NCI-H1105 treated with DMSO at 0.1 percent for 48 hours (cell line): ENCODE measurements at places on chromosomes 7 and 10.

DNA sequence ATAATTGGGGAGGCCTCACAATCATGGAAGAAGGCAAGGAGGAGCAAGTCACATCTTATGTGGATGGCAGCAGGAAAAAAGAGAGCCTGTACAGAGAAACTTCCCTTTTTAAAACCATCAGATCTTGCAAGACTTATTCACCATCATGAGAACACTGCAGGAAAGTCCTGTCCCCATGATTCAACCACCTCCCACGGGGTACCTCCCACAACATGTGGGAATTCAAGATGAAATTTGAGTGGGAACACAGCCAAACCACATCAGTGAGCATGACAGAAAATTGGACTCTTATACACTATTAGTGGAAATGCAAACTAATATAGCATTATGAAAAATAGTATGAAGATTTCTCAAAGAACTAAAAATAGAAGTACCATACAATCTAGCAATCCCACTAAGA, 271.2 kb downstream of the MAGI2 start:
- DNase-seq, result no peak

DNA sequence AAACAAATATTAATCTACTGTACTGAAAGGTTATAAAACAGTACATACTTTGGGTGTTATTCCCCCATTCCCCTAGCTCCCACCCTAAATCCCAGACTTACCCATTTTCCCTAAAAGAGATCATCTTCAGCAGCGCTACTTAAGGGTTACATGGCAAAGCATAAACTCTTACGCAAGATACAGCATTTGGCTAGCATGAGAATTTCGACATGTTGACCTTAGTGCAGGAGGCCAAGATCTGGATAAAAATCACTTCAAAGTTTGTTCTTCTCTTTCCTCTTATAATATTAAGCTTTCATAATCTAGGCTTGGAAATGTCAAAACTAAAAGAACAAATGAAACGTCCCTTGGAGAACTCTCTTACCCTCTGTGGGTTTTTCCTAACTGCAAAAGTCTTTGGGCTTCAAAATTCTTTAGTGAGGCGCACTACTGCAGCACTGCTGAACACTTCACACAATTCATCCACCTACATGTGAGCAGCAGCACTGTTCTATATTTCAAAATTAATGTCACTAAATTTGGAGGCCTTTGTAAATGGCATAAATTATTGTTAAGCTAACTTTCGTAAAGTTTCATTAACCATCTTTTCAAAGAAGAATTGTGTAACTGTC, 59.5 kb upstream of the PDLIM1 start:
- DNase-seq, result no peak

DNA sequence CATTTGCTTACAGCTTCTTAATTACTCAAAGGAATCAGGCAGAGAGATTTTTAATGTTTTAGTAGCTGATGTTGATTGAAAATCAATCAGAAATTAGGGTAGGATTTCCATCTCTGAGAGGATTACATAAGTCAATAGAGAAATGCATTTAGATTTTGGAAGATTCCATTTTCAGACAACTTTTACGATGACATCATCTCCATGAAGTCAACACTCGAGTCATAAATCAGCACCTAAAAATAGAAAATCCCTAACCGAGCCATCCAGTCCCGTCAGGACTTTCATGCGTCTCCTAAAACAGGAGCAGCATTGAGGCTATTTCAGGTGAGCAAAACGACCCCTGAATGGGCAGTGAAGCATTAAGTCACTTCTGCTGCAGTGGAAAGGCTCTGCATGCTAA, 279.7 kb upstream of the RNF32 start:
- DNase-seq, result no peak

GRCh38 chr7:74454021-74454924, 567 bp downstream of the GTF2IRD1 start:
- DNase-seq, result no peak

DNA sequence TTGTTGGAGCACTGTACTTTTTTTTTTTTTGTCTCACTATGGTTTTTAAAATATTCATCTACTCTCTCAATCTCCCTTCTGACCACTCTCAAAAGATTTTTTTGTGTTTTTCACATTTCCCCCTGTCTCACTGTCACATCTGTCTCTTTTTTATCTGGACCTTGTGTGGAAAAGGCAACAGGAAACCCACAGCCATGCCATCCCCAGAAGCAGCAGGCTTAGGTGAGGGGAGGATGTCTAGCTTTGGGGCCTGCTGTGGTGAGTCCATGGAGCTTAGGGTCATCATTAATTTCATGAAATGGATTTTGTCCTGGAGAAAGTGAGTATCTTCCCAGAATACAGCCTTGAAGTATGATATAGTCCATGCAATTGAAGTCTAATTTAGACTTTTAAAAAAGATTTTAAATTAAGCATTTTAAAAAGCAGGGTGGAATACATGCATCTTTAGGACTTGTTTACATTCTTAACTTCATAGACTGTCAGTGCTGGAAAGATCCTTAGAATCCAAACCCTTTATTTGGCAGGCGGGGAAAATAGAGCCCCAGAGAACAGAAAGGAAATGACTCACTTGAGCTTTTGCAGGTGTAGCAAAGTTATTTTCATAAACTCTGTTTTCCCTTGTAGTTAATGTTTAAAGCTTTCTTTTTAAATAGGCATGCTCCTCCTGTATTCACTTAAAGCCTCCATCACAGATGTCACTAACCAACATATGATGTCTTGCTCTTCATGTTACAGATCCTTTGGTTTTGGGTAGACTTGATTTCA, 25.1 kb downstream of the MINDY4 start:
- no peak for DNase-seq

- no peak for DNase-seq
These were observed 48.9 kb downstream of the PYROXD2 start for GRCh38 chr10:98366062-98366530.

- DNase-seq, result no peak
These were observed 295.9 kb upstream of the ZNF32 start for GRCh38 chr10:43944381-43945093.

DNA sequence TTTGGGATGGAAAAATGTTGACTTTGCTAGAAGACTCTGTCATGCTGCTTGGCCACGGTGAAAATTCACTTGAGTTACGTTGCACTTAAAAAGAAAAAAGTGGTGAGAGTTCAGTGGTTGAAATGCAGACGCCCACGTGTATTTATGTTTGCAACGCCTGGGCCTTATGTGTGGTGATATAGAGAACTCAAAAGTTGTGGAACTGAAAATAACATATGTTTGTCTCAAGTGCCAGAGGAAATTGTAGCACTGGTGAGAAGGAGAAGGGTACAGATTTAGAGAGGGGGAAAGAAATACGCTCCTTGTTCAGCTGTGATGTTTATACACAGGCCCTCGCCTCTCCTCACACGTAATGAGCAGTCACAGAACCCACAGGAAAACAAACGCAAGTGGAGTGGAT, 73.6 kb downstream of the EMX2 start:
- no peak for DNase-seq

GRCh38 chr7:93374345-93374940, 142.3 kb downstream of the VPS50 start:
- peak; percentile 64 for DNase-seq

GRCh38 chr10:66167816-66168215, 758.0 kb upstream of the LRRTM3 start:
- DNase-seq, result no peak

DNA sequence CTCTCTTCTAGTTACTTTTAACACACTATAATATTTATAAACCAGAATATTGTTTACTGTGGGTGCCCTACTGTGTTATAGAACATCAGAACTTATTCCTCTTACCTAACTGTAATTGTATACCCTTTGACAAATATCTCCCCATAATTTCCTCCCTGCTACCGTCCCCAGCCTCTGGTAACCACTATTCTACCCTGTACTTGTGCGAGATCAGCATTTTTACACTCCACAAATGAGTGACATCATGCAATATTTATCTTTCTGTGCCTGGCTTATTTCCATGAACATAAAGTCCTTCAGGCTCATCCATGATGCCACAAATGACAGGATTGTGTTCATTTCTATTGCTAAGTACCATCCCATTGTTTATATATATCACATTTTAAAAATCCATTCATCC, 139.8 kb upstream of the RSU1 start:
- no peak for DNase-seq

- DNase-seq, result no peak
These were observed 4.3 kb upstream of the CXCL12 start for GRCh38 chr10:44389150-44389549.

- DNase-seq, result no peak
These were observed 14.8 kb upstream of the PRKAR1B start for GRCh38 chr7:741850-742249.

GRCh38 chr10:84543948-84544347, 215.6 kb downstream of the CCSER2 start:
- DNase-seq, result no peak

- DNase-seq, result peak; percentile 27
These were observed 881 bp downstream of the C10orf67 start for GRCh38 chr10:23343591-23344240.

- DNase-seq, result peak; percentile 28
These were observed 103.8 kb upstream of the PPIF start for GRCh38 chr10:79243181-79244067.

DNA sequence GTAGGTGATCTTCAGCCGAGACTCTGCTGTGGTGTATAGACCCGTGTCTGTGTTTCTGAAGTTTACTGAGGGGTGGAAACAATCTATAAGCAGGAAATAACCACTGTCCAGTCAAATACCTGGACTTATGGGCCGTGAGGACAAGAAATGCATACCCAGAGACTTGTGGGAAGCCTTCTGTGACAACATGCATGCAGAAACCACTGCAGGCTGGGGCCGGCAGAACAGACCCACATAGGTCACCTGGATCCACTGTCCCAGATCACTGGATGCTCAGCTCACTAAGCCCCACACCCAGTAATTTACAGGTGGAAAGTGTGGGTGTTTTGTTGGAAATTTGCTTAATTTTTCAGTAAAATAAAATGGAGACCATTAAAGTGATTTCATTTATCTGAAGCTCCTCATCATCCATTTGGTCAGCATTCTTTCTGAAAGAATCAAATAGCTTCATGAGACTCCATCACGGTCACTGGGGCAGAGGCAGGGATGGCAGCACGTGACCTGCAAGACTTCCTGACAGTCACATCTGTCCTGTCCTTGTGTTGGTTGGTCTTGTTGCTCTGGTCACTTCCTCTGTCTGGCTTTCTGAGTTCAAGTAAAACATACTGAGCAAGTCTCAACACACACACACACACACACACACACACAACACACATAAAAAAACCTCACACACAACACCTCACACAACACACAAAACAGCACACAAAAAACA, 108.3 kb downstream of the TNS3 start:
- no peak for DNase-seq

- DNase-seq, result no peak
These were observed 264.3 kb downstream of the ZEB1 start for GRCh38 chr10:31583293-31583692.

GRCh38 chr7:154503962-154504550, 451.9 kb downstream of the DPP6 start:
- DNase-seq, result peak; percentile 82

DNA sequence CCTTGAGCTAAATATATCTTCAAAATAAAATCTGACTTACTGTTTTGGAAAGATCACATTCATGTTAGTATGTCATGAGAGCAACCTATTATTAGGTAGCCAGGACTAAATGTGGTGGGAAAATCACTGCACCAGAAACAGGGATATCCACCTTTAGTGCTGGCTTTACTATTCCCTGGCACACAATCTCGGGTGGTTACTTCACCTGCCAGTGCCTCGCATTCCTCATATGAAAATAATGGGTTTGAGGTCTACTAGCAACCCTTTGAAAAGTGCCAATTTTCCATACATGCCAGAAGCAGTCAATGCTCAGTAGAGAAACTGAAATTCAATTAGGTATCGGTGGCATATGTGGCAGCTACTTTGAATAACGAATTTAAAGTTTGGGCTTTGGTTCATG, 36.8 kb downstream of the PTN start:
- DNase-seq, result no peak

GRCh38 chr10:77692782-77693181, 55.2 kb upstream of the KCNMA1 start:
- no peak for DNase-seq

DNA sequence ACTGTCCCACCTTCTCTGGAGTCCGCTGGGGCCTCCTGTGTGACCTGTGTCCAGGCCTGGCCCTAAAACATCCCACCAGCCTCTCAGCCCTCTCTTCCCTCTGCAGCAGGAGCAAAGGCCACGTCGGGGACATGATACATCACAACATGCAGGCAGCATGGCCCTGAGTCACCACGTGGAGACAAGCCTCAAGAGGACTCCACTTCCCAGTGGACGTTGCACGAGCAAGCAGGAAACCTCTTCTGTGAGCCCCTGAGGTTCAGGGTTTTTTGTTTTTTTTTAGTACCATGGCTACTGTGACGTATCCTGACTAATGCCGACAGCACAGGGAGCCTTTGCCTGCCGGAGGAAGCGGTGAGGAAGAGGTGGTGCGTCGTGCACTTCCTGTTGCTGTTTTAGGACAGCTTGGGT, 165.9 kb downstream of the DNAJB6 start:
- no peak for DNase-seq

DNA sequence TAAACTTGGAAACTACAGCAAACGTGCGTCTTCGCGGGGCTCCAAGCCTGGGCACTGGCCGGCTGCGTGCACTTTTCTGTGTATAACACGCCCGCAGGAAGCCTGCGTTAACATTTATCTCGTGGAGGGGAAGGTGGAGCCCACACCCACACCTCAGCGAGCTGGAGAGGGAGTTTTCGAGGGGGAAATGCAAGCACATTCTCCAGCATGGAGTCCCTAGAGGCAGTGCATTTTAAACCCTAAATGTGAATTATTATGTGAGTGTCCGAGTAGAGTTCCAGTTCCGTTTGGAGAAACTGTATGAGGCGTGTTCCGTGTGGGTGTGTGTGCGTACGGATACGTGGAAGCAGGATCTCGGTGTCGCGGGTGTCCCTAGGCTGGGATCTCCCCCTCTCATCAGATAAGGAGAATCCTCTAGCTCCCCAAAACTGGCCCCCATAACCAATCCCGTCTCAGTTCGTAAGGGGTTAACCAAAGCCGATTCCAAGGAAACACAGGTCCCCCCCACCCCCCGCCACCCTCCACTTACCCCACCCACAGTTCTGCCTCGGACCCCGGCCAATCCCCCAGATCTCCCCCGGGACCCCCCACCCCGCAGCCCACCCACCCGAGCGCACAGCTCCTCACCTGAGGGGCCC, 403 bp downstream of the CDK6 start:
- DNase-seq, result no peak

- DNase-seq, result no peak
These were observed 573.4 kb upstream of the IGFBP3 start for GRCh38 chr7:46494441-46494840.

- no peak for DNase-seq
These were observed 8.9 kb downstream of the LCOR start for GRCh38 chr10:96840841-96841518.

- no peak for DNase-seq
These were observed 53.8 kb downstream of the INPP5A start for GRCh38 chr10:132591166-132591971.

GRCh38 chr7:30159698-30160143, 24.9 kb downstream of the MTURN start:
- DNase-seq, result peak; percentile 18

GRCh38 chr10:71821909-71822763, 28.9 kb downstream of the PSAP start:
- no peak for DNase-seq

- no peak for DNase-seq
These were observed 81.3 kb downstream of the PRKCQ start for GRCh38 chr10:6498771-6499170.
